Heart left ventricle (tissue), 16 donors: ENCODE measurements at places on chromosomes 5 and 9. TPM values are rescaled to one million over a fixed set of nuclear protein-coding genes. Genes with fewer than 3 reads are reported as not detected.

DNA sequence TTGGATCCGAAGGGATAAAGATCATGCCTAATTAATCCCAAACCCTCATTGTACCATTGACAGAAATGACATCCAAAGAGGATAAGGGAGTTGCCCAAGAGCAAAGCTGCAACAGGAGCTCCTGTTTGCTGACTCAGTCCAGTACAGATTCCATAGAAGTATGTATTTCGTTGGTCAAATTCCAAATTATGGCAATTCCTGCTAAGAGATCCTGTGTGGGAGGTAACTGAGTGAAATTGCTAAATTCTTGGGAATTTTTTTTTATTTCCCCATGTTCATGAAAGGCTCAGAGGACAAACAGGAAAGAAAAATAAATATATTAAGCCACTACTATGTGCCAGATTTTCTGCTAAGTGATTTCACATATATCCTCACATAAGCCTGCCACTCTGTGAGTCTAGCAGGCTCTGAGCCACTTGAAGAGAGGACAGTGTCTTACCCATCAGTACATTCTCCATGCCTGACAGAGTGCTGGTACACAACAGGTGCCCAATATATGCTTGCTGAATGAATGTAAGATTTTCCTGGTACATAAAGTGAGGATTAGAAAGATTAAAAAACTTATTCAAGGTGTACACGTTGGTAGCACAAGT is 132.7 kb downstream of the GLIS3 start:
- no peak for DNase-seq

KCNV2 gene
- total RNA-seq, result not detected

PCDHGA8 gene
- total RNA-seq, result 4.7 TPM

GDNF gene
- total RNA-seq, result 0.36 TPM

DNA sequence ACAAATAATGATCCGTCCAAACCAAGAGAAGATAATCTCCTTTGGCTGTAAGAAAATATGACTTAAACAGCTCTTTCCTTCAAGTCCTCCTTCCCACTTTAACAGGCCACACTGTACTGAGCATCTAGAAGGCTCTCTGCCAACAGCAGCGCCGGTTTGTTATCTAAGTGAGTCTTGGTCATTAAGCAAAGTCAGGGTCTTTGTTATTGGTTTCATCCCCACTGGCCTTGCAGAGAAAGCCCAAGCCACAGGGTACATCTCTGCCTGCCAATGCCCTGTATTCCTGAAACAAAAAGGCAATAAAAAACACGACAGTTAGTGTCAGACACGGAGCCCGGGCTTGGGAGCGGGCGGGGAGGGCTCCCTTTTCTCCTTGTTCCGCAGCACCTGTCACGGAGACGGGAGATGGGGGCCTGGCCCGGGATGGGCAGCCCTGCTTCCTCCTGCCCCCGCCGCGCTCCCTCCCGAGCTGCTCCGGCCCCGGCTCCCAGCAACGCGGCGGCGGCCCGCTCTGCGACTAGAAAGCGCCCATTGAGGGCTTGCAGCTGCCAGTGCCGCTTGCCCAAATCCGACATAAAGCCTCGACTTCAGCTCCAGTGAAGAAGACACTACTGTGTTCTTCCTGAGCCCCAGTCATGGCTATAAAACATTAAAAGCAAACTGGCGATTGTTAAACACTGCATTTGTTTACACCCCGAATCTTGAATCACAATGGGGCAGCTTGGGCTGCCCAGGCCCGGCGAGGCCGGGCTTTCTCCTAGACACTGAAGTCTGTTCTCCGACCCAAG is 28.1 kb upstream of the PIK3R1 start:
- DNase-seq, result peak; percentile 32

GRCh38 chr9:19583890-19584289 is 175.1 kb downstream of the ACER2 start:
- no peak for DNase-seq

CENPK gene
- total RNA-seq, result not detected

DNA sequence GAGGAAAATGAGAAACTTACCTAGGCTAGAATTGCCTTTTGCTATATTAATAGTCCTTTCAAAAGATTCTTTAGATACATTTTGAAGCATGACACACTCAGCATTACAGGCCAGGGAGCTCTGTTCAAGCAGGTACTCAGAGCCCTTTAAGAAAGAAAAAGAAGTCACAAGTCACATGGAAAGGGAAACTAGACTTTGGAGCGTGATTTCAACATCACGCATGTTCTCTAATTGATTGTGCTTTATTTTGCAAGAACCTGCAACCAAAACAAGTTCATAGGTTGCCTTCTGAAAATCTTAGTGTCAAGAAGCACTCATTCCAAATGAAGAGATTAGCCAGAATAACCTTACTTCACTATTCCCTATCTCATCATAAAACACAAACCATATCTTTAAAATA is 103.8 kb downstream of the MPDZ start:
- DNase-seq, result no peak

TLX3 gene
- not detected for total RNA-seq

TESK1 gene
- 24.1 TPM for total RNA-seq

DNA sequence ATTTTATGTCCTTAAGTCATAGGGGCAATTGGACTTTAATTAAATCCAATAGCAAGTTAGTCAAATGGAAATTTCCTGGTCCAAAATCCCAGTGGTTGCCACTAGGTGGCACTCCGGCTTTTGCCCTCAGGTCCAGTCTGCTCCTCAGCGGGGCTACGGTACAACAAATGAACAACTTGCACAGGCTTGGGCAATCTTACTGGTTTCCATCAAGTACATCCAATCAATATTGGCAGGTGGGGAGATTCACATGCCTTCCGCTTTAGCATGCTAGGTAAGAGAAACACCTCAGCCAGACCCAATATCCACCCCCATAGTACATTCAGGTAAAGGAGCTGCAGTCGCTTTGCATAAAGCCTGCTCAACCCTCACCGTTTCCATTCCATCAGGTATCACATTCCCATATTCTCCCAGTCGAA is 6.3 kb upstream of the MXD3 start:
- DNase-seq, result peak; percentile 65

LCN9 gene
- not detected for total RNA-seq

OSMR gene
- 8.1 TPM for total RNA-seq

DNA sequence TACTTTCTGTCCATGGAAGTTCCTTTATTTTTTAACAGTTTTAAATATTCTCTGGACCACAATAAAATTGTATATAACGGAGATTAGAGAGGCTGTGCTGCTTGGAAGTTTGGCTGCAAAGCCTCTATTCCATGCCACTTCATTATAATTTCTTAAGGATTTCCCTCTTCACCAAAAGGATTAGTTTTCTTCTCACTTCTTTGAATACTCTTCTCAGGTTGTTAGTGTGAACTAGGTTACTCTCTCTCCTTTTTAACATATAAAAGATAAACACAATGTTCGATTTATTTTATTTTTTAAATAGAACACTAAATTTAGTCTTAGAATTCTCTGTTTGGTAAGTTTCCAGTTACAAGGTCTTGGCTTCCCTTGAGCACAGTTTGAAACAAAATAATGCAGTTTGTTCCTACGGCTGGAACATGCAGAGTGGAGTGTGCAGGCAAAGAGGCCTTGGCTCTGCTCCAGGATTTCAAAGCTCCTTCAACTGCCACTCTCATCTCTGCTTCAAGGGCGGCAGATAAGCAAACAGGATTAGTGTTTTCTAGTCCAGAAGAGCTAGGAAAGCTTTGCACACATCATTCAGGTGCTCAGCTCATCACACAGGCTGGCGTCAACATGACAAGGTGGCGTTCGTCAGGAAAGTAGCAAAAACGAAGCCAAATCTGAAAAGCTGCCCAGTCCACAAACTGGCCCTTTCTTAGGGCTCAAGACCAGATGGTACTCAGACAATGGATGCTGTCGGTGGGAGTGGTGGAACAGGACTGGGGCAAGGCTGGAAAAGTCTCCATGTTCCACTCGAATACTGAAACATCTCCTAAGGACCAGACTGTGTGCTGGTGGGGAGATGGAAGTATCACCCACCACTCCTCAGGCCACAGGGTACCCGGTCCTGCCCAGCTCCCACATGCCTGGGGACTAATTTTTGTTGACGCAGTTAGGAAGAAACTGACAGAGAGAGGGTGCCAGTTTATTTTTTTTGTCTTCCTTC is 286.6 kb downstream of the CRB2 start:
- DNase-seq, result peak; percentile 48

DNA sequence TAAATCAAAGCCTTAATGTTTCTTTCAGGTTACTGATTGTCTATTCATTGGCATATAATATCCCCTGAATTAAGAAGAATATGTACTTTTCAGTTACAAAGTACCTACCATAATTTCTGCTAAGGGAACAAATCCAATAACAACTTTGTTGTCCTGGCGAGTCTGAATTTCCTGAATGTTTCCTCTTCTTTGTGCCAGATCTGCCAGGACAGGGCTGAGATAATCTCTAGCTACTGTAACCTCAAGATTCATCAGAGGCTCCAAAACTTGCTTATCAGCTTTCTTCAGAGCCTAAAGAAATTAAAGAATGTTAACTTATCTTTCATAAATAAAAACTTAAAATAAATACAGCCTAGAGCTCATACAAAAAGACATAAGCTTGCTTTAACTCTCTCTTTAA is 37.2 kb downstream of the HEXB start:
- DNase-seq, result no peak

DNA sequence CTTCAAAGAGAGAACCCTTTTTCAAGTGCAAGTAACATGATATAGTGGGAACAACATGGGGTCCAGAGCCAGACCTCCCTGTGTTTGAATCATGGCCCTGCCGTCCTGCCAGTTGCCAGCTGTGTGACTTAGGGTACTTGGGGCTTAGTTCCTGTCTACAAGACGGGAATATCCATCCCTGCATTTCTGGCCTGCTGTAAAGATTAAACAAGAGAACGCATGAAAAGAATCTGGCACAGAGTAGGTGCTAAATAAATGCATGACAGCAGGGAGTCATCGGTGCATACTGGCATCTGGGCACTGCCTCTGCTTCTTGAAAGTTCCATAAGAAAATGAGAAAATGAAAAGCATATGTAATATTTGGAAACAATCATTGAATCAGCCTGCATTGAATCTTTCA is 77.8 kb upstream of the PRRC1 start:
- no peak for DNase-seq

- DNase-seq, result peak; percentile 83
Observed at GRCh38 chr5:170357955-170358444, 31.2 kb downstream of the KCNMB1 start.

RAD50 gene
- 29.3 TPM for total RNA-seq

HAVCR1 gene
- total RNA-seq, result not detected

SNCB gene
- total RNA-seq, result 0.23 TPM

GRCh38 chr9:23567516-23568165 is 258.4 kb downstream of the ELAVL2 start:
- no peak for DNase-seq
